Caco-2 (cell line): ENCODE measurements at places on chromosomes 2 and 18.
A peak's percentile ranks its signal among the peaks of the same experiment; 100 is the strongest.

GRCh38 chr2:47091118-47091517, 64.0 kb downstream of the STPG4 start:
- no peak for DNase-seq

- no peak for DNase-seq
These were observed 96.6 kb downstream of the RAPH1 start for GRCh38 chr2:203438528-203438927.

DNA sequence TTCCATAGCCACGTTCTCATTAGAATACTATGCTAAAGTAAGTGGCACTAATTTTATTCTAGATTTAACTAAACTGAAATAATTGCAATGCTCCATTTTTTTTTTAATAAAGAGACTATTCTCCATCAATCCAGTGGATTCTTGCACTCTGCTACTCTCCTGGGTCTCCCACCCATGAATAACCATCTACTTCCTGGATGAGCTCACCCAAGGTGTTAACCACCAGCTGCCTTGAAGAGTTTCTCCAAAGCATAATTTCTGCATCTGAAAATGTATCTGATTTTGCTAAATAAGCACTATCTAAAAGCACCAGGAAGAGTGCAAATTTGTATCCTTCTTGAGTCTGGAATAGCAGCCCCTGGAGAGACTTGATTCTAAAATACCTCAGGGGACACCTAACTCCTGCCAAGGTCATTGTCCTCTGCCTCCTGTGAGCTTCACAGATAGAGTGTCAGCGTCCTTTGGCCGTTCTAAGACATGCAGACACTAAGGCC, 41.6 kb upstream of the SH3BP4 start:
- DNase-seq, result no peak

- no peak for DNase-seq
These were observed 12.0 kb upstream of the MGAT5 start for GRCh38 chr2:134241911-134242310.

DNA sequence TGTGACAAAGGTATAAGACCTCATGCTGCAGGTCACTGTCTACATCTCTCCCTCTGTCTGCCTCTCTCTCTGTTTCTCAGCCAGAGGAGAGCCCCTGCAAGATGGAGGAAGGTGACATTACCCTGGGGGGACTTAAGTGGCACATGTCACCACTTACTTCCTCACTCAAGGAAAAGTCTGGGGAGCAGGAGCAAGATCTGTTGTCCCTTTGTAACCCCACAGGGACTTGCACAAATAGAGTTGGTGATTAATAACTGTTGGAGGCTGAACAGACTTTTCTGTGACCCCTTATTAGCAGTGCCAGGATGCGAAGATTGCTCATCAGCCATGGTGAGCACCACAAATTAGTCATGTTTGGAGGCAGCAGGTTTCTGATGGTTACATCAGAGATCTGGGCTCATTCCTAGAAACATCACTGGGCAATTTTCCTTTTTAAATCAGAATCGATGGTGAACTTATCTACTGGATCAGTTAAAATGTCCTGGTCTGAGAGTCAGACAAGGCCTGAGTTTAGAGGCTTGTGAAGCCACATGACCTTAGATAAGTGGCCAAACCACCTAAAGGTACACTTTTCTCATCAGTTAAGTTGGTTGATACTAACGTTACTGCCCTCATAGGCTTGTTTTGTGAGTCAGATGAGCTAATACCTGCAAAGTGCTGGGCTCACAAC, 81.2 kb upstream of the LTBP1 start:
- DNase-seq, result no peak

DNA sequence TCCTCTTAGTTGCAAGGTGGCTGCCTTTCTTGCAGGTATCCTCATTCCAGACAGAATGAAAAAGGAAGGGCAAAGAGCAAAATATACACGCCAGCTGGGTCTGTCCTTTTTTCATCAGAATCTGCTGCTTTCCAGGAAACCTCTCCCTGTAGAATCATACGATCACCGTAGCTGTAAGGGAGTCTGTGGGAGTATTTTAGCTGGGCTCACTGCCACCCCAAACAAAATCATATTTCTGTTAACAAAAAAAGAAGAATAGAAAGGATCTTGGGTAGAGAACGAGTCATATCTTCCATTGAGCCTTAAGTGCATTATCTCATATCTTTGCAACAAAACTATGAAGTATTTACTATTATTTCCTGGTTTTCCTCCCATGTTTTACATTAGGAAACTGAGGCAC, 15.0 kb upstream of the TANC1 start:
- DNase-seq, result no peak

DNA sequence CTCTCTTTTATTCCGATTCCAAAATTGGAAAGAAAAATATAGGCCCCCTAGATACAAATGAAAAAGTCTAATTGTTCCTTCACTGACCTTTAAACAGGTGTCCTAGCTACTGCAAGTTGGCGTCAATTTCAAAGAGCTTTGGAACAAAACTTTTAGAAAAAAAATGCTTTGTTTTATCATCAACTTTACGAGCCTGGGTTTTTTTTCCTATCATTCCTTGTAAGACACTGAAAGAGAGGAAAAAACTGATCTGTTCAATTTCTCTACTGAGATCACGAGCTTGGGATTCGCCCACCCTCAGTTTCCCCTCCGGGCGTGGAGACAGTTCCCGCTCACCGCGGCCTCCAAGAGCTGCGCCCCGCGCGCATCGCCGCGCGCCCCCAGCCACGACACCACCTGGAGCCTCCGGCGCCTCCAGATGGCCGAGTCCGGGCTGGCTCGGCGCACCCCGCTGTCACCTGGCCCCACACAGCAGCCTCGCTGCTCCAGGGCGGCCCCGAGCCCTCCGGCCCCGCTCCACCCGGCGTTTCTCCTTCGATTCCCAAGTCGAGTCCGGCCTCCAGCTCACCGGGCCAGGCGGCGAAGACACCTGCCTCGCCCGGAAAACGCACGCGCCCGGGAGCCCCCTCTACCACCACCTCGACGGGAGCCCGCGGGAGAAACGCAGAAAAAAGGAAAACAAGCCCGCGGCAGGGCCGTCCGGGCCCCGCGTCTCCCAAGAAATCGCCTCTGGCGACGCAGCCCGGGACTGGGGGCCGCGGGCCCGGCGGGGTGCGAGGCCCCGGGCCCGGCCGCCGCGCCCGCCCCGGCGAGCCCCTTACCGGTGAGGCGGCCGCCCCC, 656 bp downstream of the TBC1D8 start:
- peak; percentile 53 for DNase-seq

DNA sequence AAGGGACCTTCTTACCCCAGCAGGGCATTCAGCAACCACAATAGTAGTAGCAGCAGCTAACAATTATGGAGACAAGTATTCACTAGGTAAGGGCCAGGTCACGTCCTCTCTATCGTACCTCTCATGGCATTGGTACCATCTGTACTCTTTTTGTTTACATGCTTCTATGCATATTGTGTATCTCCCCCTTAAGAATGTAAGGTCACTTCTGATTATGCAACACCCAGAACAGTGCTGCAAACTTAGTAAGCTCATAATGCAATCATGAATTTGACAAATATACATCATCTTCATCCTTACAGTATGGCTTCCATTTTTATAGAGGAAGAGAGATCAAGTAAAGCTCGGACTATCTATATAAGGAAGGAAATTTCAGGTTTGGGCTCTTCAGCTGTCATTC, 46.1 kb downstream of the SPRED2 start:
- no peak for DNase-seq

GRCh38 chr2:204264085-204264553, 281.2 kb upstream of the PARD3B start:
- DNase-seq, result no peak

DNA sequence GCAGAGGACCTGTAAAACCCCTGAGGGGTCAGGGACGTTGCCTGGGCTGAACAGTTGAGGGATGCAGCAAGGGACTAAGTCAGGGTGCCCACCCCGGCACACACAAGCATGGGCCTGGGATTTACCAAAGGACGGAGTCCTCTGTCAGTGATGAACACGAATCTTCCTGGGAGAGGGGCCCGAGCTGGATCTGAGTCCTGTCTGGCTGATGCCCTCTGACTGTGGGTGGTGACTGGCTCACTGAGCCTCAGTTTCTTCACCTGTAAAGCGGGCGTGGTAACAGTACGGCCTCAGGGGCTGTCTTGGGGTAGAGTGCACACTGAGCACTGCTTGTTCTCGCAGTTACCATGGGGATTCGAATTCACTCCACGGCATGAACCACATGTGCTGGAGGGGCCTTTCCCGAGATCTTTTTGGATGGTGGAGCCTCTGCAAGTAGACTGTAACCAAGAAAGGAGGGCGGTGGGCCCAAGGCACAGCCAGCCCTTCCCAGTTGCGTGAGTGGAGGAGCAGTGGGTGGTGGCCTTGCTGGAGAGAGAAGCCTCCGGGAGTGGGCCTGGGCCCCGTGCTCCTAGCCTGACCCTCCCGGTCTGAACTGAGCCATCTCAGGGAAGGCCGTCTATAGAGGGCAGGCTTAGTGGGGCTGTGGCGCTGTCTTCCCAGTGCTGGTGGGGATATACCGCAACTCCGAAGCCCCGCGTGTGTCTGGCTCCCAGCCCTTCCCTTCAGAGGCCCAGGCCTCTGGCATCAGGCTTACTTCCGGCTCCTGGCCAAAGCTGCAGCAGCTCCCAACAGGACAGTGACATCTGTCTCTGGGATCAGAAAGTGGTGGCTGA, 130.8 kb upstream of the HS6ST1 start:
- DNase-seq, result no peak

DNA sequence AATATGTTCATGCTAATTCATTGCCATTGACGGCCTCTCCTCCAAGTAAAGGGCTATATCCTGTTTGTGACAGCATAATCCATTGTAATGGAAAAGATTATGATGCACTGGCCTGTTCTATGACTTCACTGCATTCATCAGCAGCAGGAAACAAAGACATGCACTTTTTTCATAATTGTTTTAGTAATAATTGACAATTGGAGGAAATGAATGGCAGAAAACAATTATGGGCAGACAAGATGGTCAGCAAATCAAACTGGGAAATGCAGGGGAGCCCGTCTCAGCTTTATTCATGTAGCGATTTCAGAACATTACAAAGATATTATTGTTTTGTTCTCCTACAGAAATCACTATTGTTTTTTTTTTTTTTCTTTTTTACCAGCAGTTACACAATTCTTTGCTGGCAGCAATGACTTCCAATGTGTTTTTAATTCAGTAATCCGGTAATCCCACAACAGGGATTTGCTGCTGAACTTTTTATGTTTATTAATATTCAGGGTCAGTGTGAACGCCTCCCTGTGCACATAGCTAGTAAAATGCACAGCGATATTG, 33.8 kb upstream of the RASGRP3 start:
- DNase-seq, result no peak

DNA sequence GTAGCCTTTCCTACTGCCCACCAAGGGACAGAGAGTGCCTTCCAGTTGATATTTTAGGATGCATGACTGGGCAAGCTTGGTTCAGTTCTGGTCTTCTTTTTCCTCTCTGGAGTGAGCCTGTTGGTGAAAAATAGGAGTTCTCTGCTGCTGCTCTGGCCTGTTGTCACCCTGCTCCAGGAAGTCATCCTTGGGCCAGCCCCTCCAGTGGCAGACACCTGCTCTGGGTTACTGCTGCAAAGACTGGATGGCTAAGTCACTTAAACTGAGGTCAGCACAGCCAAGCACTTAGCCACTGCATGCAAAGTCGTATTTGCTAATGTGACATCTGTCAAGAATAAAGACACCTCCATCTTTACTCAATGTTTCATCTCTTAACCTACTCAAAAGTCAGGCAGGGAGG, 219.6 kb upstream of the ID2 start:
- no peak for DNase-seq

DNA sequence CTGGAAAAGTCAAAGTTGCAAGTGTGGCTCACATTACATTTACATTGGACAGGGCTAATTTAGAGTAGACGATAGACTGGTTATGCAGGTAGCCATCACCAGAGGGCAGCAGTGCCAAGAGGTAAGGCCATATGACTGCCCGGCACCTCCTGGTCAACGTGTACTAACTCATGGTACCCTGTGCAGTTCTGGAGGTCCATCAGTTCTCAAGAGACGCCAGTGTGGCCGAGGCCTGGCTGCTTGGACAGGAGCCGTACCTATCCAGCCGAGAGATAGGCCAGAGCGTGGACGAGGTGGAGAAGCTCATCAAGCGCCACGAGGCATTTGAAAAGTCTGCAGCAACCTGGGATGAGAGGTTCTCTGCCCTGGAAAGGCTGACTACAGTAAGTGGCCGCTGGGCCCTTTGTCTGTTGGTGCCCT, 65.8 kb upstream of the EML6 start:
- DNase-seq, result peak; percentile 75

GRCh38 chr18:43893001-43893637, 615.8 kb upstream of the SYT4 start:
- no peak for DNase-seq

- no peak for DNase-seq
These were observed 22.0 kb downstream of the TNFRSF11A start for GRCh38 chr18:62347089-62347506.

DNA sequence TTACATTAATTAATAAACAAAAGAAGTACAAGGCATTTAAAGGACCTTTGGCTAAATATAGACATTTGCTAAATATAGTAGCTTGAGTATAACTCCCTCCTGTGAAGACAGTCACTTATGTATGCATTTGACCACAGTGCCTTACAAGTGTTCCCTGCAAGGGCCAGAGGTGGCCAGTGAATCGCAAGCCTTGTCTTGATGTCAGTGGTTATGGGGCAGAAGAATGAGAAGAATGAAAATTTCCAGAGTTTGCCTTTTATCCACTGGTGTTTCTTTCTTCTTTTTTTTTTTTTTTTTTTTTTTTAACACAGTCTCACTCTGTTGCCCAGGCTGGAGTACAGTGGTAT, 1.8 kb downstream of the LRRFIP1 start:
- DNase-seq, result no peak

DNA sequence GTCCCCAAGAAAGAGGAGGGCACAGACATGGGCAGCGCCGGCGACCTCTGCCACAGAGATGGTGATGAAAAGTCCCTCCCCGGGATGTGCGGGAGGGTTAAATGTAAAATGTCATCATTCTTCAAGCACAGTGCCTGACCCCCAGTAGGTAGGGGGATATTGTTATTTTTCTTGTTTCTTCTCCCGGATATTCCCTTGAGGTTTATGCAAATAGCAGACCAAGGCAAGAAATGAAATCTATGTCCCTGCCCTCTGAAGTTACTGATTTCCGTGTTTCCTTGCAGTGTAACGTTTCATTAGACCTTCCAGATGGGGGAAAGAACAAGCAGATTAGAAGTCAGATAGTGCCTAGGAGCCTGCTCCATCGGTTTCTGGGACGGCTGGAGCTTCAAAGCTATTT, 158.3 kb downstream of the KLHL29 start:
- no peak for DNase-seq

DNA sequence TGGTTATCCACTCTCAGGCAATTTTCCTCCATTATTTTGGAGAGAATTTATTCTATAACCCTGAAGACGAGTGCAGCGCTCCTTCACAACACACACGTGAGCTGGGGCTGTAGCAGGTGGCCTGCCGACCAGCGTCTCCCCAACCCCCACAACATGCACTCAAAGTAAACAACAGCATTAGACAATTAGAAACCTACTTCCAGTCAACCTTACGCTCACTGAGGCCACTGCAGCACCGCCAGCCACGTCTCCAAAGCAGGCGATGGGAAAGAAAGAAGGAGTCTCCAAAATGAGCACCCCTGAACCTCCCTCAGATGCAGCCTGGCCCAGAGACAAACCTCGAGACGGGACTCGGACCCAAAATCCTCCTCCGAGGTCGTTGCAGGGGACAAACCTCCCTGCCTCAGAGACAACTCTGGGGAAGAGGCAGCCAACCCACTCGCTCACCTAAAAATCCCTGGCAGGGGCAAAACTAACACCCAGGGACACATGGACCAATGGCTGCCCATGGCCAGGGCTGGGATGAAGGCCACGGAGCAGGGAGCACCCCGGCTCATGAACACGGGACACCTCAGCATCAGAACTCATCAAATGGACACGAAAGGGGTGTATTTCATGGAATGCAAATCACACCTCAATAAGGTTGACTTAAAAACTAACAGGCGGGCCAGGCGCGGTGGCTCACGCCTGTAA, 2.6 kb downstream of the SLC66A2 start:
- no peak for DNase-seq
